Lower leg skin (tissue), 4 donors: ENCODE measurements at places on chromosomes 3 and 15. TPM values are rescaled to one million over a fixed set of nuclear protein-coding genes. Genes with fewer than 3 reads are reported as not detected.

Gene AADACL2
- total RNA-seq, result 78.2 TPM

Gene RBM5
- 131 TPM for total RNA-seq

Gene SOX14
- not detected for total RNA-seq

Gene PLA2G4E
- 52.9 TPM for total RNA-seq

Gene ONECUT1
- total RNA-seq, result not detected

Gene CHCHD4
- total RNA-seq, result 10.5 TPM

Gene GOLGA6B
- total RNA-seq, result 0.15 TPM

Gene MYO1E
- 134 TPM for total RNA-seq

Gene LMOD3
- not detected for total RNA-seq

Gene ZKSCAN7
- 0.72 TPM for total RNA-seq

Gene LTF
- 3.9 TPM for total RNA-seq

Gene TEX55
- not detected for total RNA-seq

Gene TMCO5A
- total RNA-seq, result not detected

- DNase-seq, result no peak
These were observed 92.0 kb downstream of the ALCAM start for GRCh38 chr3:105458518-105459215.

- no peak for DNase-seq
These were observed 164.5 kb downstream of the IGF1R start for GRCh38 chr15:98812716-98813446.

DNA sequence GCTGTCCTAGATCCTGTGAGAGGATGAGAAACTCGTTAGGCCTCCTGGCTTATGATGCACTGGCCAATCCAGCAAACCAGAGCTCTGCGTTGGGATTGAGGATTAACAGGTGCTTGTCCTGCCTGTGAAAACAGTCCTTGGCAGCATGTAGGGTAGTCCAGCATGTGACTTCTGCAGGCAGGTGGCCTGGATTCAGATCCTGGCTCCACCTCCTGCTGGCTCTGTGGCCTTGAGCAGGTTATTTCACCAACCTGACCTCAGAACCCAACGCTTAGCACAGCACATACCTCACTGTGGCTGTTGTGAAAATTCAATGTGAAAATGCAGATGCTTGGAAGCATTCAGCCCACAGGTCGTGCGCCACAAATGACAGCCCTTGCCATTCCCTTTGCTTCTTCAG is 33.6 kb downstream of the PLA2G4D start:
- peak; percentile 73 for DNase-seq

DNA sequence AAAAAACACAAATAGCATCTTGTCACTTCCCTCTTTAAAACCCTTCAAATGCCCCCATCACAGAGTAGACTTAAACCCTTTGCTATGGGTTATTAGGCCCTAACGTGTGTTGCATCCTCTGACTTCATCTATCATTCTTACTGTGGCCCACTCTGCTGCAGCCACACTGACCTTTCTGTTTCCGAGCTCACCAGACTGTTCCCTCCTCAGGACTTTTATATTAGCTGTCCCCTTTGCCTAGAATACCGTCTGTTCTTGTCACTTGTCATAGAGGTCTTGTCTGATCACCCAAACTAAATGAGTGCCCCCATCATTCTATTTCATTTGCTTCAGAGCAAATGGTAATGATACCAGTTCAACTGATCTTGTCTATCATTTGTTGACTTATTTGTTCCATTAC is 877 bp upstream of the FEM1B start:
- no peak for DNase-seq

DNA sequence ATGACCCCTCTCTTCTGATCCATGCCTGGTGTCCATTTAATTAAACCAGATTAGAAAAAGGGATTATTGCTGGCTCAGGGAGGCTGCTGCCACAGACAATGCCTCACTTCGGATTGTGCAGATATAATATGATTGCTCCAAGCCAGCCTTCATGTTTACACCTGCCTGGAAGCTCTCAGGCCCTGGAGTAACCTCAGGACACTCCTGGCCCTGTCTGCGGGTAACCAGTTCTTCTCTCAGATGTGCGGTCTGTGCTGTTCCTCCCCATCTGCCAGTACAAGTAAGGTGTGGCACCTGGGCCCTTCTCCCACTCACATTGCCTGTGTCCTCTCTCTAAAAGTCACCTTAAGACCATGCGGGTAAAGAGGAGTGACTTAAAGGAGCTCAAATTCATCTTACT is 8.8 kb upstream of the GOLGA8J start:
- DNase-seq, result no peak

DNA sequence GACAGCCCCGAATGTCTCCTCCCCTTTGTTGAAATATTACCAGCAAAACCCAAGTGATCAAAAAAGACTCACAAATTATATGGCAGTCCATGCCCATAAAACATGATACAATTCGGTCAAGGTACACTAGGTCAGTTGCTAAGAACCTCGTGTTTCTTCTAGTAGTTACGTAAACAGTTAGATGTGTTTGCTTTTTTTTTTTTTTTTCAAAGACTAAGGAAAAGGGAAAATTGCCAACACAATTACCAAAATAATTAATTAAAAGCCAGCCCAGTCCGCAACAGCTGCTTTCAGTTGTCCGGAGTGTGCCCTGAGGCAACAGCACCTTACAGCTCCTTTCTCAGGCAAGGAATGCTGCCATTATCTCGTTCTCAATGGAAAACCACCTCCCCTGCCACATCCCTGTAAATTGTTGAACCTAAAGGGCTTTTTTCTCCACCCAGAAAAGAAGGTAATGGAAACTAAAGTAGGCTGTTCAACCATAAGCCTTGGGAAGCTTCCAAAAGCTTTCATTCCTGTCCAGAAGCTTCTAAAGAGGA is 129.2 kb upstream of the TSC22D2 start:
- DNase-seq, result no peak

DNA sequence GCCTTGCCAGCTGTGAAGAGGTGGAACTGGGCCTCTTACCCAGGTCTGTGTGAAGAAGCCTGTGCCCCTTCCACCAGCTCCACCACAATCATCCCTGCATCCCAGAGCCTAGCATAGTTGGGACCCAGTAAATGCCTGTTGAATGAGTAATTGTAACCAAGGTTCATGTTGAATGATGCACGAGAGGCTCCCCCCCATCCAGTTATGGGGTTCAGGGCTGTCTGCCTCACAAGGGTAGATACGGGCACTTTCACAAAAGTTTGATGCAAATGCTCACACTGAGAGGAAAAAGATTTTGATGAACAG is 29.5 kb upstream of the TSEN2 start:
- no peak for DNase-seq

DNA sequence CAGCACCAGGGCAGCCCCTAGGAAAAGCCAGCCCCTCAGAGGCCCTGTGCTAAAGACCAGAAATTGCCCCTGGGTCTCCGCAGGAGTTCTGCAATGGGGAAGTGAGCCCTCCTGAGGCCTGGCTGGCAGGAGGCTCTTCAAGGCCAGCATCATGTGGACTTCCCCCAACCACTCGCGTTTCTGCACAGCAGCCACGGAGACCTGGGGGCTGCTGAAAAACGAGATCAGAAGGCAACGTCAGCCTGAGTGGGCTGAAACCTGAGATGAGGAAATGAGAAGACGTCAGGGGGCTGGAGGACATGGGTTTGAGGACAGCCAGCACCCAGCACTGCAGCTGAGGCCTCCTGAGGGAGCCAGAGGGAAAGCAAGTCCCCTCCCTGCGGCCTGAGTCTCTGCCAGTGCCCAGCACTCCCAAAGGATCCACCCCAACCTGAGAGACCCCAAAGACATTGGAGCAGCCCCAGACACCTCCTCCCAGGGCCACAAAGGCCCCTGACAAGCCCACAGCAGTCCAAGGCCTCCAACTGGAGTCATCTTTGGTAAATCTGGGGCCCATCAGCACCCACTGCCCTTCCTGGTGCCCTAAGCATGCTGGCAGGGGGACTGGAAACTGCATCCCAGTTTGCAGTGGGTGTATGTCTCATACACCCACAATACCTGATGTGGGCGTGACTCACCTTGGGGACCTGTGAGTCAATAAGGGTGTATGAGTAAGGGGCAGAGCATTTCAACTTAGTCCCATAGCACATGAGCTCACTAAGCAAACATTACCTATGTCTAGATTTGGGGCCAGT is 29.2 kb upstream of the CYP11A1 start:
- no peak for DNase-seq

- no peak for DNase-seq
These were observed 591.5 kb downstream of the ZNF385D start for GRCh38 chr3:21159543-21159906.

- DNase-seq, result no peak
These were observed 35.0 kb downstream of the DRD3 start for GRCh38 chr3:114143817-114144216.

DNA sequence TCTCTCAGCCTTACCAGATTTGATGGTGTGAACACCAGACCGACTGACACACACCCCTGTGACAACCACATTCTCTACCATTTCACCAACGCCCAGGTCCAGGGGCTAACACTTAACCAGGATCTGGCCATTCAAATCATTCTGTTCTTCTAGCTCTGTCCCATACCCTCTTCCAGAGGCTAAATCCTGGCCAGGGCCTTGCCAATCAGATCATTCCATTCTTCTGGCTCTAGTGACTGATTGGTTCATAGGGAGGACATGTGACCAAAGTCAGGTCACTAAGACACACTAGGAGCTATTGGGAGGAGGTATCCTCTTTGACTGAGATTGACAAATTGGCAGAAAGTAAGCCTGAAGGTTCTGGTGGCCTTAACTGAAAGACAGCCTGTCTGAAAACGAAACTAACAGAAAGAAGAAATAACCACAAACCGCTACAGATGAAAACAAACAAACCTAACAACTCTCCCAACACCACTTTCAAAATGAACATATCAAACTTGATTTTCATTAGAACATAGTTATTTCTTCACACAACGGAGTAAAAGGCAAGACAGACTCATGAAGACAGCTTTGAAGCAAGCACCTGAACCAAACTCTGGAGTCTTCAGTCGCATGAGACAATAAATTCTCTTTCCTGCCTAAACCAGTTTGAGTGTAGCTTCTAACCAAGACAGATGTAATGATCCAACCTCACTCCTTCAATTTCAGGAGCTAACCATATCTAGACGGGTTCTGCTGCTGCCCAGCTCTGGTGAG is 68.5 kb downstream of the TRANK1 start:
- DNase-seq, result no peak

DNA sequence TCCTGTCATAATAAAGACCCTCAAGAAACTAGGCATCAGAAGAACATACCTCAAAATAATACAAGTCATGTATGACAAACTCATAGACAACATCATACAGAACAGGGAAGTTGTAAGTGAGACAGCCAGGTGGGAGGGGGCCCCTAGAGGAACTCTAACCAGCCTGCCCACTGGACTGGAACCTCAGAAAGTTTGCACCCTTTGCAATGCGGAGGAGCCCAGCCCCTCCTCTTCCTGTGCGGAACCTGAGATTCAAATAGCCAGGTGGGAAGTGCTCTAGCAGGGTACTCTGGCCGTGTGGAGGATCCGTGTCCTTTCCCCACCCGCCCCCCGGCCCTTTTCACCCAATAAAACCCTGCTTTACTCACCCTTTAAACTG is 387.0 kb upstream of the CBLB start:
- DNase-seq, result no peak

DNA sequence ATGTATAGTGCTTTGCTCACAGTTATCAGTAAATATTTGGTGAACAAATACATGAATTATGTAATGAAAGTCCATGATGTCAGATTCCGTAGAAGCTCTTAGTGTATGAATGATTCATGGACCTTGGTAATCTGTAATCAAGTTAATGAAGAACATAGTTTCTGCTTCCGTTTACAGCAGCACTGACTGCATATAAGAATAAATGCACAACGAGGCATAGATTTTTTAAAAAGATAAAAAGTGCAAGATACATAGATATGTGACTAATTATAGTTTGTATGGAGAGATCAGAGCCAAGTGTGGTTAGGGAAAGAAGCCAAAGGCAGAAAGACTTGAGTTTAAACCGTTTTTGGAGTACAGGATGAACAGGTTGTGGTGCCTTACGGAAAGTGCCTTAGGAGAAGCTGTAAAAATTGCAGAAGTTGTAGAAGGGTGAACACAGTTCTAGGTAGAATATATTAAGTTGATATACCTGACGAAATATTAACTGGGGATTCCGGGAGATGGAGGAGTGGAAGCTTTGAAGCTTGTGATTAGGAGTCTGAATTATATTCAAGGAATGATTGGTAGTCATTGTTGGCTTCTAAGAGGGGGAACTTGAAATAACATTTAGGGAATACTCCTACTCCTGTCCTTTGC is 293.1 kb downstream of the NLGN1 start:
- DNase-seq, result no peak

DNA sequence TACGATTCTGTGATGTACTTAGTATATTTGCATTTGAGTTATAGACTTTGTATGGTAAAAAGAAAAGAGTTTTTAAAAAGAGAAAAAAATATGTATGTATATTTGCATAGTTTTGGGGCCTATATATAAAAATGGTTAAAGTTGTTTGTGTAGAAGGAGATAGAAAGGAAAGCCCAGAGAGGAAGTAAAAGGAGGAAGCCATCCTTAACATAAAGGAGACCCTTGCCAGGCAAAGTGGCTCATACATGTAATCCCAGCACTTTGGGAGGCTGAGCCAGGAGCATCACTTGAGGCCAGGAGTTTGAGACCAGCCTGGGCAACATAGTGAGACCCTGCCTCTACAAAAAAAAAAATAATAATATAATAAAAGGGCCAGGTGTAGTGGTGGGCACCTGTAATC is 8.4 kb downstream of the SNAP23 start:
- DNase-seq, result no peak

- DNase-seq, result no peak
These were observed 12.0 kb downstream of the AGTR1 start for GRCh38 chr3:148709560-148710253.
